Pancreas (tissue), 10 donors: ENCODE measurements at places on chromosomes 2 and 18.

DNA sequence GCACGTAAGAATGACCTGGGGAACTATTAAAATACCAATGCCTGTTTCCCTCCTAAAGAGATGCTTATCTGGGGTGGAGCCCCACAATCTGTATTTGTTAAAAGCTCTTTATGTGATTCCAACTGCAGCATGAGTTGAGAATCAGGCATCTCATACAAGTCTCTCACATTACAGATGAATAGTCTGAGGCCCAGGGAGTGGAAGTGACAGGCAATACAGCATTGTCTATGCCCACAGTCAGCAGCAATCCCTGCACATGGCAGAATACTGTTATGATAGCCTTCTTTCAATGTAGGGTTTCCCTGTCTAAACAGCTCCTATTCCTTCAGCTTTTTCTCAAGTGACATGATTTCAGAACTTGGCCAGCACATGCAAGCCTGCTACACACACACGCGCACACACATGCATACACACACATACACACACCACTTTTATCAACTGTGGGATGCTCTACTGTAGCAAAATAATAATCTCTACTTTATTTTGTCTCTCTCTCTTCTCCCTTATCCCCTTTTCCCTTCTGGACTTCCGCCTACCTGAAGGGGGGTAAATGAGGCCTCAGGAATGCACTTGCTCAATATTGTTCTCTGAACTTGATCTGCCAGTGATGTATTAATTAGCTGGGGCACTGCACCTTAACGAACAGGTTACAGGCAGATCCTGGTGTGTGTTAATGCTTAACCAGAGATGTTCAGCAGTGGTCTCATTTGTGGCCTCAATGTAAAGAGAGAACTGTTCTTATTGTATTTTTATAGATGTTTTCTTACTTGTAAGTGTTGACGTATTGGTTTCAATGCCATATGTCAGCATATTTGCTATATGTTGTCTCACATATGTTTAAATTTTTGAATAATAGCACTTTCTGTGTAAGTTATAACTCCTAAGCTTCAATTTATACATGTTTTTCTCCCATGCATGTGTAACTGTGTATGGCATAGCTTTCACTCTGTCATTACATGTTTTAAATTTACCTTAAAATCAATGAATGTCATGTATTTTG lies 116.0 kb downstream of the SETBP1 start:
- no peak for DNase-seq

DNA sequence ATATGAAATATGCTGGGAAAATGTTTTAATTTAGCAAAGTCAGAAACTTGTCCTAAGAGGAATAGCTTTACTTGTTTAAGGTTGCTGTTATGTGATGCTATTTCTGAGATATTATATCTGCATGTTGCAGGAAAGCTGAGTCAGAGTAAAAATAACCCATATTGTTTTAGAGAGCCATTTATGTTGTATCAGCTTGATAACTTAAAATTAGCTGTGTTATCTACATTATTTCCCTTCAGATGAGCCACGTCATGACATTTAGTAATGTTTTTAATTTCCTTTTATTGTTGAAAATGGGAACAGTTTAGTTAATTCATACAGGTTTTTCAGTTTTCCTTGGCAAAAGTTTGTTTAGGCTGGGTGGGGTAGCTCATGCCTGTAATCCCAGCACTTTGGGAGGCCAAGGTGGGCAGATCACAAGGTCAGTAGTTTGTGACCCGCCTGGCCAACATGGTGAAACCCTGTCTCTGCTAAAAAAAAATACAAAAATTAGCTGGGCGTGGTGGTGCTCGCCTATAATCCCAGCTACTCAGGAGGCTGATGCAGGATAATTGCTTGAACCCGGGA lies 55.8 kb downstream of the TTC27 start:
- no peak for DNase-seq

- DNase-seq = peak; percentile 26
Measured at GRCh38 chr18:58863539-58864145, 1.0 kb upstream of the ZNF532 start.

GRCh38 chr2:45458909-45459563 lies 152.0 kb downstream of the SRBD1 start:
- DNase-seq = no peak

- DNase-seq = no peak
Measured at GRCh38 chr2:188869550-188869949, 104.6 kb upstream of the COL3A1 start.

- no peak for DNase-seq
Measured at GRCh38 chr18:7755753-7756475, 188.8 kb downstream of the PTPRM start.

GRCh38 chr2:103669531-103669930 lies 907.7 kb downstream of the TMEM182 start:
- DNase-seq = no peak

GRCh38 chr2:212154477-212154878 lies 384.1 kb downstream of the ERBB4 start:
- DNase-seq = no peak

GRCh38 chr2:200165687-200166086 lies 140.8 kb upstream of the SPATS2L start:
- DNase-seq = no peak

- DNase-seq = no peak
Measured at GRCh38 chr2:70411483-70412125, 109.7 kb upstream of the FAM136A start.

DNA sequence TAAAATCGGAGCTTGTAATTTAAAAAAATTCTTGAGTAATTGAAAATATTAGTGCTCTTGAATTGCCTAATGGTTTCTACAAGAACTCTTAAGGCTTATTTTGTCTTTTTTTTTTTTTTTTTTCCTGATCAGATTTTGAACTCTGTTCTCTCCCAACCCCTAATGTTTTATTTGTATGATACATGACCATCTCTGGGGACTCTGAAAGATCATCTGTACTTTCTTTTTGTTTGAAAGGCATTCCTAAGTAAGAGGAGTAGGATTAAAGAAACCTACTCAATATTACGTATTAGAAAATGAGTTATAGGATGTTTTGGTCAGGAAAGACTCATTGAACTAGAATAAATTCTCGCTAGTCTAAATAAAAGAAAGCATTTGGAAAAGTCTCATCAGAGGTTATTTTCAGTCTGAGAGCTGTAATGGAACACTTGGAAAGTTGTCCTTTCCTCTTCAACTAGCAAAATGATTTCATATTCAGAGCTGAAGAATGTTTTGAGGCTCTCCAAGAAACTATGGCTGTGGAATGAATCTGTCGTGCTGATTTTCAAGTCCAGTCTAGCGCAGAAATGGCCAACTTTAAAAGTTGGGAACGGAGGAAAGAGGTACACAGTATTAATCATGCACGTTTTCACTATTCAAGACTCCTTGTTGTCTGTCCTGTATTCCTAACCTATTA lies 182.7 kb downstream of the PRPF40A start:
- no peak for DNase-seq

GRCh38 chr2:231134910-231135655 lies 10.2 kb upstream of the HTR2B start:
- no peak for DNase-seq

DNA sequence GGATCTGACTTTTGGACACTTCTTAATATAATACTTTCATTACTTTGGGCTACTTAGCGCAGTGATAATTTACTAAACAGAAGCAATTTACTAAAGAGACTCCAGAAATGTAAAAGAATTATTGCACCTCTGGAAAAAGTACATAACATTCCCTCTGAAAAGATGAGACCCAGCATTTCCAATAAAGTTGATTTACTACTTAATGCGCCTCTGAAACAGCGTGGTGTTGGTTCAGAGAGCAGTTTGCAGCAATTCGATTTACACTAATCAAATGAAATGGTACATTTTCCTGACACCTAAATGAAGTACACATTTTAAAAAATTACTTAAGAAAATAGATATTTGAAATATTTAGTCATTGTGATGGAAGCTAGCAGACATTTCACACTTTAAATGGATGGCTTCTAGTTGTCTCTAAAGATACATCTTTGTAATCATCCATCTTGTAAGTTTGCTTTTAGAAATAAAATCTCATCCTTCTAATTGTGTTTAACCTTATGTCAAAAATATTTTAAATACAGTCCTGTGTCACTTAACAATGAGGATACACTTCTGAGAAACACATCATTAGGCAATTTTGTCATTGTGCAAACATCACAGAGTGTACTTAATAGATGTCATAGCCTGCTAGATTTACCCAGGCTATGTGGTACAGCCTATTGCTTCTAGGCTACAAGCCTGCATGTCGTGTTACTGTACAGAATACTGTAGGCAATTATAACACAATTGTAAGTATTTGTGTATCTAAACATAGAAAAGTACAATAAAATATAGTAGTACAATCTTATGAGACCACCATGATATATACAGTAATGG lies 284.6 kb upstream of the UBE2E3 start:
- DNase-seq = no peak

- DNase-seq = no peak
Measured at GRCh38 chr18:60413944-60414547, 41.5 kb upstream of the MC4R start.

GRCh38 chr18:8548186-8548585 lies 61.1 kb upstream of the RAB12 start:
- DNase-seq = no peak

- no peak for DNase-seq
Measured at GRCh38 chr2:96112501-96113366, 3.6 kb downstream of the ADRA2B start.

DNA sequence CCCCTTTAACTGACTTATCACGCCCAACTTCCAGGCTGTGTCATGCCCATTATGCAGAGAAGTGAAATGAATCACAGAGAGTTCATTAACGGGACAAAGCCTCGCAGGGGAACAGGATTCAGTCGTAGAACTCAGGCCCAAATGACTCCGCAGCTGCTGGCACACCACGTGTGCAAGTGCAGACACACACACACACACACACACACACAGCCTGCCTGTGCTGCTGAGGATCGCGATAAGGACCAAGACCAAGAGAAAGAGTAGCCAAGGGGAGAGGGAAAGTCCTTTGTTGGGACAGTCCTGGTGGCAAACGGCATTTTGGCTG lies 90.0 kb upstream of the TAF1B start:
- DNase-seq = no peak

- no peak for DNase-seq
Measured at GRCh38 chr18:42255908-42256765, 301.1 kb downstream of the PIK3C3 start.

DNA sequence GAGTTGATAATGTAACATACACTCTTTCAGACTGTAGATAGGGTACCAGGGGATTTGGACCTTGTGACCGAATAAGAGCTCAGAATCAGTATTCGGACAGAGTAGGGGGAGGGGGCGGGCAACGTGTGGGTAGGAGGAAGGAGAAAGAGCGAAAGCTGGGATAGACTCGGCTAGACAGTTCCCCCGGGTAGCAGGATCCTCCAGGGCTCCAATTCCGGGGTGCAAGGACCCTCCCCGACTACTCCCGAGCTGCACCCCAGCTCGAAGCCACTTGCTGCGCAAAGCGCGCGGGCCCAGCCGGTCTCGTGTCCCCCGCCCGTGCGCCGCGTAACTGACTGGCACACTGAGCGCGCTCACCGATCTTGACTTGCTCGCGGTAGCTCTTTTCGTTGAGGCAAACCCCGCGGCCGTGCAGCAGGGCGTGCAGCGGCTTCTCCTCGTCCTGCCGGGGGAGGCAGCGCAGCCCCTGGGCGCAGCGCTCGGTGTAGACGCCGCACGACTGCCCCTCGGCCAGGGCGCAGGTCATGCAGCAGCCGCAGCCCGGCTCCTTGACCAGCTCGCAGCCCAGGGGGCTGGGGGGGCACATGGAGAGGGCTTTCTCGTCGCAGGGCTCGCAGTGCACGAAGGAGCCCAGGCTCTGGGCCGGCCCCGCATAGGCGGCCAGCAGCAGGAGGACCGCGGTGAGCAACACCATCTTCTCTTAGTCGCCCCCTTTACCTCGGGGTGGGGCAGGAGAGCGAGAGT lies 1.1 kb downstream of the IGFBP5 start:
- DNase-seq = no peak

DNA sequence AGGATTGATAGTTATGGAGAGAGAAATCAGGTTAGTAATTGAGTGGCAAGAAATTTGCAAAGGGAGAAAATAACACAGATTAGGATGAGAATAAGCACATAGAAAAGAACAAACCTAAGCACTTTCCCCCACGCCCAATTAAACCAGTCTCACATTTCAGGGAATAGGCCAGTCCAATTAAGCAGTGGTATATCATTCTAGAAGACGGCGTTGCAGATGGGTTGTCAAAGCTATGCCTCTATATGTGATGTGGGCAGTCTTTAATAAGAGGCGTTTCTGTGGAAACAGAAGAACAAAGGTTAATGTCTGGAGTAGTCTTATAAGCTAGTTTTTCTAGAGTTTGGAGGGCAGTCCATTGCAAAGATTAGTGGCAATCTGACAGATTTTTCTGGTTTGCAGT lies 61.6 kb downstream of the B3GNT2 start:
- DNase-seq = no peak

DNA sequence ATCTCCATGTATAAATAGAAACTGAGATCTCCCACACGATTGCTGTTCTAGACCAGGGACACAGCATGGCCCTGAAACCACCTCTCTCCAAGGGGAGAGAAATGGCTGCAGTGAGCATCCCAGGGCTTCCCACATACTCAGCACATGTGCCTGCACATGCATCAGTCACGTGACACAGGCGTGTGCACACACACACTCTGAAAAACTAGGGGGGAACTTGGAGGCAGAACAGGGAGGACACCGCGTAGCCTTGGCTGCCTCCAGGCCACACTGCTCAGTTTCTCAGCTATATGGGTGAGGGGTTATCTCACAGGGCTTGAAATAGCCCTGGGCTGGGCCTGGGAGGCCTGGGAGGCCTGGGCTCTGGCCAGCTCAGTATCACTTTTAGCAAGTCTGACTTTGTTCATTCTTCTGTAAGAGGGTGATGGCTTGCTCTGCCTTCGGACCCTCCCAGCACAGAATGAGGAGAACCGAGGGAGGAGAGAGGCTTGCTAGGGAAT lies 66.9 kb downstream of the EMX1 start:
- DNase-seq = no peak

GRCh38 chr2:144518748-144519596 lies 947 bp downstream of the ZEB2 start:
- no peak for DNase-seq

DNA sequence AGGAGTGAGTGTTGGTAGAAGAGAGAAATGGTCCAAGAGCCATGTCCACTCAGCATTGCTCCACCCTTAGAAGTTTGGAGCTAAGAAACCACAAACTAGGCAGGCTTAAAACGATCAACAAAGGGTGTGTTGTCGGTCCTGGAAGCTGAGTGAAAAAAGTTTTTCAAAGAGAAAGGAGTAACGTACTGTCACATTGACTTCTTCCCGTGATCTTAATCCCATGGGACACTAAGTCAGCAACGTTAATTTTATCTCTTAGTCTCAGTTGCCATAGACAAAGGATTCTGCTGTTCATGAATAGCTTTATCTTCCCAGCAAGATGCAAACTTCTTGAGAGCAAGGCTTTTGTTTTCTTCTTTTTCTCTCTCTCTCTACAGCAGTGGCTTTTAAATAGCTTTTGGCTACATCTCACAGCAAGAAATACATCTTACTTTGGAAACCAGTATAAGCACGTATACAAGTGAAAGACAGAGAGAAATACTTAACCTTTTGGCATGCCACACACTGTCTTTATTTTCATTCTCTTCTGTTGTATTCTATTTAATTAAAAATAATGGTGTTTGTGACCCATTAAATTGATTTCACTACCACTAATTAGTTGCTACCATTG lies 377.4 kb downstream of the TGIF1 start:
- DNase-seq = no peak
